Activated T-cell treated with anti-CD3 and anti-CD28 coated beads for 4 hours (primary cell): ENCODE measurements at places on chromosomes 3 and 15.

DNA sequence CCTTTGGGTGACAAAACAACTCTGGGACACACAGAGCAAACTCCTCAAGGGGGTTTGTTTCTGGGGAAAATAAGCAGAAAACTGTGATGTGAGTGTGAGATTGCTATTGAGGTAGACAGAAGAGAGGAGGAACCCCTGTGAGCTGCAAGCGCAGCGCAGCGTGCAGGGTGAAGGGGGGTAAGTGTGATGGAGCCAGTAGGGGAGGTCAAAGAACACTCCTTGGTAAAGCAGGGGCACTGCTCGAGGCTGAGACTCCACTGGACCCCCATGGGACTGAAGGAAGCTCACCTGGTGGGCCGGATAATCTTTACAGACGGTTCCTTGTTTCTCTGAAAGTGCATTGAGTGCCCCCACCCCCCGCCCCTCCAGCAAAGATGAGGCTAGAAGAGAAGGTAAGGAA, 7.5 kb downstream of the INAFM2 start:
- DNase-seq, result no peak

DNA sequence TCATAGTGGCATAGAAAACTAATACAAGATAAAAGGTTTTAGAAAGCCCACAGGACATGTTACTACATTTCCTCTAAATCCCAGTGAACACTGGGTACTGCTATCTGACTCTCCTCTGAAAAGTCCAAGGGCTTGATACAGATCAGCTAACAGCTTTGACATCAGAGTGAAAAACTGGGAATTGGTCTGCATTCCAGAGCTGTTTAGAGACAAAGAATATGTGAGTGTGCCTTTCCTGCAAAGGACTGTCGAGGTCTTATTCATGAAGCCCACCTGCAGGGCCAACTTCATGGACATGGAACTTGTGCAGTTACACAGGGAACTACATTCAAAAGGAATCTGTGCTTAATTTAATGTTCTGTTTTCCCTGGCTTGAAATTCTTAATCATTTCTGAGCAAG, 5.2 kb upstream of the TMCO5A start:
- DNase-seq, result no peak

DNA sequence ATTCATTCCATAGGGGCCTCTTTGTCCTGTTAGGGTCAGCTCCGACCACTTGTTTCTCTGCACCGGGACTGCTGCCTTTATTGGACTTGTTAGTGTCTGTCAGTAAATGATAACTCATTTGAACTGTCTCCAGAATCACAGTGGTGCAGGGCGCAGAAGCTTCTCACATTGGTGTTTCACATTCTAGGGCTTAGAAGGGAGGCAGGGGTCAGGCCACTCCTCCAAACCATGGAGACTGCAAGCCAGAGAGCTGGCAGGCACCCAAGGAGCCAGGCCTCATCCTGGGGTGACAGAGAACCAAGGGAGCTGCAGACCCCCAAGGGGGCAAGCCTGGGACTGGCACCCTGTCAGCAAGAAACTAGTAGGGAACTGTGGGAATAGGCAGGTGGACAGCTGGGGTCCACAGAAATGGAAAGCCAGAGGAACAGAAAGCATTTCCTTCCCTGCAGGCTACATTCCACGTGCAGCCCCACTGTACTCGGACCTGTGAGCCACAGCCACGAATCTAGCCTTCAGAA, 49.1 kb downstream of the CCNL1 start:
- no peak for DNase-seq

GRCh38 chr3:59341459-59341858, 291.6 kb upstream of the CFAP20DC start:
- no peak for DNase-seq

GRCh38 chr15:47908486-47908885, 191.2 kb downstream of the SEMA6D start:
- DNase-seq, result no peak

DNA sequence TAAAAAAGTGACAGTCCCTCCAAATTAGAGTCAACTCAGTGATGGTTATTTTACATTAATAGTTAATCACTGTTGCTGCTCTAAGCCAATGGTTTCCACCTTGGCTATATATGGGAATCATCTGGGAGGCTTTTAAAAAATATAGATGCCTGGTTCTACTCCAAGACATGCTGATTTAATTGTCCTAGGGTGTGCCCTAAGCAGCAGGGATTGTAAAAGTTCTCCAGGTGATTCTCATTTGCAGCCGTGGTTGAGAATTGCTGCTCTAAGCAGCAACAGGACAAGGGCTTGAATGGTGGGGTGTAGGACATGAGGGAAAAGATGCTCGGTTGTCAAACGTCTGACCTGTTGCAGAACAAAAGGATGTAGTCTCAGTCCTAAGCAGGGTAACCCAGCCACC, 405.1 kb upstream of the MCTP2 start:
- DNase-seq, result no peak

GRCh38 chr3:157363393-157363792, 73.3 kb upstream of the PTX3 start:
- no peak for DNase-seq
